ENCODE measurements at places on chromosomes 6 and 20.
A peak's percentile ranks its signal among the peaks of the same experiment; 100 is the strongest.

GRCh38 chr6:40038626-40039025 is 104.4 kb upstream of the MOCS1 start:
- DNase-seq, result no peak
- H3K4me3 ChIP-seq, result no peak overlapping the region
- H3K36me3 ChIP-seq, result no peaks in the 10 kb centered on the region
- H3K4me1 ChIP-seq, result no peaks in the 10 kb centered on the region

DNA sequence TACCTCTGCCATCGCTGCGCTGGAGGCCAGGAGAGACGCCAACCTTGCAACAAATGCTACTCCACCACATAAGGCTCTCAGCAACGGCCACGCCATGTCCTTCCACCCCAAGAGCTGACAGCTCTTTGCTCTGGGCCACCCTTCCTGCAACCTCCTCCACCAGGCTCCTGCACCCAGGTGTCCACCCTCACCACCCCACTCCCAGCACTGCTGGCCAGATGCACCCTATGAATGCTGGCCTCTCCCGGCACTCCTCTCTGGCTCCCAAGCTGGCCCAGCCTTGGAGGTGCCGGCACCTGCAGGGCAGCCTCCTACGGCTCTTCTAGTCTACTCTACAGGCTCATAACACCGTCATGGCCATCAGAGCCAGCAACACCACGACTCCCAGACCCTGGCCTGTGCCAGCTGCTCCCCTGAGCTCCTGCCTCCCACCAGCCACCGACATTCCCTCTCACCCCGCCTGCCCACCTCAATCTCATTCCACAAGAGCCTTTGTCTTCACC is 11.2 kb downstream of the TAF4 start:
- DNase-seq, result no peak
- no peak overlapping the region for H3K4me3 ChIP-seq
- no peak overlapping the region for H3K27ac ChIP-seq
- H3K4me1 ChIP-seq, result no peaks in the 10 kb centered on the region
- no peaks in the 10 kb centered on the region for H3K27me3 ChIP-seq

GRCh38 chr6:56671651-56672461 is 29.2 kb upstream of the DST start:
- H3K27me3 ChIP-seq, result no peaks in the 10 kb centered on the region
- H3K36me3 ChIP-seq, result no peaks in the 10 kb centered on the region
- no peak overlapping the region for H3K4me3 ChIP-seq
- peak overlapping the region; percentile 85 for H3K27ac ChIP-seq
- peak; percentile 56 for DNase-seq
- H3K4me1 ChIP-seq, result peaks cover 7% of the 10 kb centered on the region

DNA sequence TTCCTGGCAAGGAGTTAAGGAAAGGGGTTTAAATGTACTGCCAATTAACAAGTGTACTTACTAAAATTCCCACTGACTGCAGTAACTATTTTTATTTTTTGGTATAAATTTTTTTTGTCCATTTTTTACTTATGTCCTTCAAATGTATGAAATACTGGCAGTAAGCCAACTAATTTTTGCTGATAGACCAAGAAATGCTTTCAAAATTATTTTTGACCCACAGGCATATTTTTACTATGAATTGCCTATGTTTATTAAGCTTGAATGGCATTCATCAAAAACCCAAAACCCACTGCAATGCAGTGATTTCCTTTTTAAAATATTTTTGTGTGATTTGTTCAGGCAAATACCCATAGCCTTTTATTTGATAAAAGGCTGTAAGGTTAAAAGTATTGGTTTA is 560.1 kb downstream of the UTRN start:
- H3K4me1 ChIP-seq, result no peaks in the 10 kb centered on the region
- no peaks in the 10 kb centered on the region for H3K27me3 ChIP-seq
- H3K27ac ChIP-seq, result no peak overlapping the region
- no peak overlapping the region for H3K4me3 ChIP-seq

GRCh38 chr6:13677878-13678254 is 33.8 kb downstream of the RANBP9 start:
- H3K4me3 ChIP-seq, result no peak overlapping the region
- H3K27ac ChIP-seq, result no peak overlapping the region

DNA sequence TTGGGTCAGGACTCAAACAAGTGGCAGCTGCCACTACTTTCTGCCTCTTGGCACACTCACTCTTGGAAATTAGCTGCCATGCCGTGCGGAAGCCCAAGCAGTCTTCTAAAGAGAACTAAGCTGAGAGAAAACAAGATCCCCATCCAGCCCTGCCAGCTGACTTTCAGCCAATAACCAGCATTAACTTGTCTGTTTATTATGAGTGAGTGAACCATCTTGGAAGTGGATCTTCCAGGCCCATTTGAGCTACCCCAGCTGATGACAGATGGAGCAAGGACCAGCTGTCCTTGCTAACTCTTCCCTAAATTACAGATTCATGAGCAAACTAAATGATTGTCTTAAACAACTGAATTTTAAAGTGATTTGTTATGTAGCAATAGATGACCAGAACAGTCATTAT is 73.9 kb upstream of the RBM24 start:
- no peaks in the 10 kb centered on the region for H3K4me1 ChIP-seq
- H3K36me3 ChIP-seq, result no peaks in the 10 kb centered on the region
- no peak overlapping the region for H3K4me3 ChIP-seq
- no peaks in the 10 kb centered on the region for H3K27me3 ChIP-seq

GRCh38 chr20:5265662-5265985 is 51.1 kb downstream of the PROKR2 start:
- H3K27ac ChIP-seq, result no peak overlapping the region
- no peaks in the 10 kb centered on the region for H3K27me3 ChIP-seq
- no peak overlapping the region for H3K4me3 ChIP-seq
- H3K4me1 ChIP-seq, result no peaks in the 10 kb centered on the region
- H3K36me3 ChIP-seq, result no peaks in the 10 kb centered on the region
- DNase-seq, result no peak

- no peaks in the 10 kb centered on the region for H3K36me3 ChIP-seq
- no peak for DNase-seq
- no peak overlapping the region for H3K4me3 ChIP-seq
- H3K27ac ChIP-seq, result no peak overlapping the region
- no peaks in the 10 kb centered on the region for H3K27me3 ChIP-seq
Measured at GRCh38 chr20:40785346-40785745, 96.3 kb upstream of the MAFB start.

DNA sequence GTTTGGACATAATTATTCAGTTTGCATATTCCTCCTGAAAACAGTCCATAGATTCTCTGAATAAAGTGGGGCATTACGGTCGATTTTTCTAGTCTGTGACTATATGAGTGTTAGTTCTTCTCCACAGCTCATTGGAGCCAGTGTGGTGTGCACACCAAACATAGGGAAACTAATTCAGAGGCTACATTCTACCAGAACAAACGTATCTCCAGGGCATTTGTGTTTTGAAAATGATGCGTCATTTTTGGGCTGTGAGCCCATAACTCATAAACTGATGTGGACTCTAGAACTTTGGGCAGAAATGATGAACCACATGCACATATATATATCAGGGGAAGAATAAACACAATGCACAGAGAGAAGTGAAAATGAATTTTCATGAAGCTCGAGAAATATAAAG is 41.8 kb downstream of the C6orf58 start:
- H3K27me3 ChIP-seq, result no peaks in the 10 kb centered on the region
- no peak overlapping the region for H3K4me3 ChIP-seq
- no peak overlapping the region for H3K27ac ChIP-seq
- H3K4me1 ChIP-seq, result no peaks in the 10 kb centered on the region
- no peaks in the 10 kb centered on the region for H3K36me3 ChIP-seq

DNA sequence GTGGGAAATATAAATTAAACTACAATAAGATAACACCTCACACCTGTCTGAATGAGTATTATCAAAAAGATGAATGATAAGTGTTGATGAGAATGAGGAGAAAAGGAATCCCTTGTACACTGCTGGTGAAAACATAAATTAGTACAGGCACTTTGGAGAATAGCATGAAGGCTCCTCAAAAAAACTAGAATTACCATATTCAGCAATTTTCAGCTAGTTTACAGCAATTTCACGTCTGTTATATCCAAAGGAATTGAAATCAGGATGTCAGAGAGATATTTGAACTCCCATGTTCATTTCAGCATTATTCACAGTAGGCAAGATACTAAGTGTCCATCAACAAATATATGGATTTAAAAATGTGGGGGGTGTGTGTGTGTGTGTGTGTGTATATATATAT is 292.6 kb downstream of the CLVS2 start:
- H3K4me1 ChIP-seq, result no peaks in the 10 kb centered on the region
- no peaks in the 10 kb centered on the region for H3K36me3 ChIP-seq
- no peak for DNase-seq
- H3K27me3 ChIP-seq, result no peaks in the 10 kb centered on the region
- H3K4me3 ChIP-seq, result no peak overlapping the region

DNA sequence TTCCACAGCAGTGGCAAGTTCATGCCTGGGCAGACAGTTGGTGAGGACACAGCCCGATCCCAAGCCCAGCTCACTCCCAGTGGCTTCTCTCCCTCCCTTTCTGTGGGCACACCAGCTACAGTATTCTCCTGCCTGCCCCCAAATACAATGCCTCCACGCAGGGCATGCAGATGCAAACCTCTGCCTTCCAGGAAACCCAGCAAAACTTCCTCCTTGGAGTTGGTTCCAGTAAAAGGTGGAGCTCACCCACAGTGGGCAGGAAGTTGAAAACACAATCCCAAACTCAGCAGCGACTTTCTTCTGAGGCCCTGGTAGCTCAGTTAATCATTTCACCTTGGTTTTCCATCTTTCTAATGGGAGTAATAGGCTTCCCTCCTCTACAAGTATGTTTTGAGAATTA is 93.7 kb downstream of the LY86 start:
- H3K4me3 ChIP-seq, result no peak overlapping the region
- no peaks in the 10 kb centered on the region for H3K27me3 ChIP-seq
- peak overlapping the region; percentile 76 for H3K27ac ChIP-seq
- H3K4me1 ChIP-seq, result peaks cover 12% of the 10 kb centered on the region
- DNase-seq, result no peak
- H3K36me3 ChIP-seq, result no peaks in the 10 kb centered on the region

DNA sequence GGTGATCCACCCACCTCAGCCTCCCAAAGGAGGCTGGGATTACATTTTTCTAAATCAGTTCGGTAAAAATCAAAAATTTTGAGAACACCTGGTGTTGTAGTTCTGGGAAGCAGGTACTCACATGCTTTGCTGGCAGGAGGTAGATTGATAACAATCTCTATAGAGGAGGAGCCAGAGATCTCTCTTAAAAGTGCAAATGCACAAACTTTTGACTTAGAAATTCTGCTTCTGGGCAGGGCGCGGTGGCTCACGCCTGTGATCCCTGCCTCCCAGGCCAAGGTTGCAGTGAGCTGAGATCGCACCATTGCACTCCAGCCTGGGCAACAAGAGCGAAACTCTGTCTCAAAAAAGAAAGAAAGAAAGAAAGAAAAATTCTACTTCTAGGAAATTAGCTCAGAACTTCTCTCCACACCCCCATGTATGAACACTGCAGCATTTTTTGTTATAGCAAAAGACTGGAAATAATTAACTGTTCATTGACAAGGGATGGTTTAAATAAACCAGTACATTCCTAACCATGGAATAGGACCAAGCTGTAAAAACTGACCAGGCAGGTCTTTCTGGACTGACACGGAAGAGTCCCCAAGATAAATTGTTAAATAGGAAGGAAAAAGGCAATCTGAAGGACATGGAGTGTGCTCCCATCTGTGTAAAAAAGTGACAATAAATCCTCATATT is 14.4 kb upstream of the TRIB3 start:
- H3K4me3 ChIP-seq, result no peak overlapping the region
- H3K27me3 ChIP-seq, result no peaks in the 10 kb centered on the region

DNA sequence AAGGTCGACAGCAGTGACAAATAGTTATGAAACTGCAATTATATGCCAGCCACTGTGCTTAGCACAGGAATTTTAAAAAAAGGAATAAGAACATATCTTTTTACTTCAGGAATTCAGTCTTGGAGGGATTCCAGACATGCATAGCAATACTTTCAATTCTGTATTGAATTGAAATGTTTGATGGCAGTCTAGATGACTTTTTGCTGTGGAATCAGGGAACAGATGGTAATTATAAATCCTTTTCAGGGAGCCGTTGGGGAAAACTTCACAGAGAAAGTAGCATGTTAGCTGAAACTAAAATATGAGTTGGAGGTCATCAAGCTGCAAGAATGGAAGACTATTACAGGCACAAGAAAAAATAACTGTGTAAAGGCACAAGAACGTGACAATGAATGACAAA is 74.8 kb downstream of the IMPG1 start:
- no peaks in the 10 kb centered on the region for H3K27me3 ChIP-seq
- no peak overlapping the region for H3K27ac ChIP-seq
- no peak overlapping the region for H3K4me3 ChIP-seq
- H3K4me1 ChIP-seq, result no peaks in the 10 kb centered on the region

GRCh38 chr6:129648819-129649491 is 61.0 kb downstream of the ARHGAP18 start:
- no peak overlapping the region for H3K4me3 ChIP-seq
- no peak overlapping the region for H3K27ac ChIP-seq
- no peak for DNase-seq
- no peaks in the 10 kb centered on the region for H3K27me3 ChIP-seq
- no peaks in the 10 kb centered on the region for H3K36me3 ChIP-seq

DNA sequence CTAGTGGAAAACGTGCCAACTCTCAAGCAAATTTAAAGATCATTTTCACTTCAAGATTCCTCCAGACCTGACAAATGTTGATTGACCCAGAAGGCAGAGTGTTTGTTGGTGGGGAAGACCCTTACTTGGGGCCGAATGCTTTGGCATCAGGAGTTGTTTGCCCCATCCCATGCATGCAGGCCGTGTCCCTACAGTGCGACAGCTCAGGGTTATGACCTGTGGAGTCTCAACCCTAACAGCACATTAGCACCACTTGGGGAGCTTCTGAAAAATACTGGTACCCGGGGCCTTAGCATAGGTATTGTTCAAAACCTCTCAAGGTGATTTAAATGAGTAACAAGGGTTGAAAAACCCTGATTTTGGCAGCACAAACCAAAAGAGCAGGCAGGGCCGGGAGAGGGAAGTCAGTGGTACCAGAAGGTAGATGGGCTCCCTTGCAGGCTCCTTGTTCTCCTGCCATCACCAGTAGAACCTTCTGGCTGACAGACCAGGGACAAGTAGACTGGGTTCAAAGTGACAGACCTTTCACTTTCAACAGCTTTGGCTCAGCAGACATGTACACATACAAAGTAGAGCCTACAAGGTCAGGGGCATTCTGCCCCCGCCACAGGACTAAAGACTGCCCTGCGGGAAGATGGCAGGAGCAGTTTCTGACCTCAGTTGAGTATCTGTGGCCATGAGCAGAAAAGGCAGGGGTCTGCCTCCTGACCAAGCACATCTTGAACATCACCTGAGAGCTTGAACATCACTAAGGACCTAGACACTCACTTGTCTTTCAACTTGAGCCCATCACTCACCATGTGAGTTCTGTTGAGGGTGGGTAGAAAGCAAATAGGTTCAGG is 39.6 kb downstream of the PLCG1 start:
- H3K4me1 ChIP-seq, result no peaks in the 10 kb centered on the region
- no peak overlapping the region for H3K27ac ChIP-seq
- H3K27me3 ChIP-seq, result no peaks in the 10 kb centered on the region
- DNase-seq, result no peak

- peak overlapping the region; percentile 13 for H3K4me3 ChIP-seq
- H3K36me3 ChIP-seq, result no peaks in the 10 kb centered on the region
- H3K27me3 ChIP-seq, result no peaks in the 10 kb centered on the region
- peak overlapping the region; percentile 59 for H3K27ac ChIP-seq
- H3K4me1 ChIP-seq, result peaks cover 16% of the 10 kb centered on the region
Measured at GRCh38 chr20:63534831-63535651, 2.1 kb downstream of the PTK6 start.
